Stimulated activated CD4-positive, alpha-beta T cell treated with anti-CD3 and anti-CD28 coated beads, Interleukin-2, amount 100 ng/mL, for 48 hours (primary cell): ENCODE measurements at places on chromosomes 3 and 15.

GRCh38 chr15:44726568-44727484 is 9.5 kb upstream of the TRIM69 start:
- DNase-seq = no peak

- DNase-seq = no peak
These were observed 14.5 kb downstream of the NR1I2 start for GRCh38 chr3:119796368-119796767.

DNA sequence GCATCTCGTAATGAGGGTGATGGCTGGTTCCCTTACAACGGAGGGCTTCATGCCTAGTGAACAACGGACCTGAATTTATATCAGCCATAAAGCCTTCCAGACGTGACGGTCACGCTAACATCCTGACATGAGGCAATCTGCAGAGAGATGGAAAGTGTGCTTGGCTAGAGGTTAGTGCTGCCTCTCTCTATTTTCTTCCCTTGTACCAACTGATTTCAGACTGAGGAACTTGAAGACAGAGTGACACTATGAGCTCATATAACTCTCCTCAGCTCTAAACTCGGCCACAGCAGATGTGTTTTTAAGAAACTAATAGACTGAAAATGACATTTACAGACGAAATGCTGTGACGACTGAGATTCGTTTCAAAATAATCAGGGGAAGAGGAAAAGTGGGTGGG is 122.4 kb downstream of the XXYLT1 start:
- DNase-seq = no peak

GRCh38 chr3:9301798-9302197 is 52.4 kb upstream of the SRGAP3 start:
- DNase-seq = no peak

GRCh38 chr15:75714195-75714594 is 1.5 kb upstream of the CSPG4 start:
- DNase-seq = no peak

GRCh38 chr3:158403013-158403412 is 168.0 kb upstream of the MLF1 start:
- DNase-seq = no peak

- no peak for DNase-seq
These were observed 1249.8 kb downstream of the NSUN3 start for GRCh38 chr3:95312650-95313049.

DNA sequence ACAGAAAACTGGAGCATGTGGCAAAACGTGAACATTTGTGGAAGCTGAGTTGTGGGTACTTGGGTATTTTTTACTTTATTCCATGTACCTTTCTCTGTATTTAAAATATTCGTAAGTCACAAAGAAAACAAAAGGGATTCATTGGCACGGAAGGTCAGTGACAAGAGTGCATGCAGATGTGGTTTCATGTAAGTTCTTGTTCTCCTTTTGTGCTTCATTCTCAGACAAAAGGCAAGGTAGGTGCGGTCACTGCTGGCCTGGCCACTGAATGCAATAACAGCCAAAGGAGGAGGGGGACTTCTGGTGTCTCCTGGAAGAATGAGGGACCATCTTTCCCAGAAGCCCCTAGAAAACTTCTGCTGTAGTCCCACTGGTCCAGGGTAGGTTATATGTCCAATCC is 200.0 kb upstream of the TOPAZ1 start:
- DNase-seq = no peak

- no peak for DNase-seq
These were observed 66.1 kb downstream of the TPRA1 start for GRCh38 chr3:127524296-127524896.

GRCh38 chr3:114958930-114959329 is 188.2 kb downstream of the ZBTB20 start:
- no peak for DNase-seq

DNA sequence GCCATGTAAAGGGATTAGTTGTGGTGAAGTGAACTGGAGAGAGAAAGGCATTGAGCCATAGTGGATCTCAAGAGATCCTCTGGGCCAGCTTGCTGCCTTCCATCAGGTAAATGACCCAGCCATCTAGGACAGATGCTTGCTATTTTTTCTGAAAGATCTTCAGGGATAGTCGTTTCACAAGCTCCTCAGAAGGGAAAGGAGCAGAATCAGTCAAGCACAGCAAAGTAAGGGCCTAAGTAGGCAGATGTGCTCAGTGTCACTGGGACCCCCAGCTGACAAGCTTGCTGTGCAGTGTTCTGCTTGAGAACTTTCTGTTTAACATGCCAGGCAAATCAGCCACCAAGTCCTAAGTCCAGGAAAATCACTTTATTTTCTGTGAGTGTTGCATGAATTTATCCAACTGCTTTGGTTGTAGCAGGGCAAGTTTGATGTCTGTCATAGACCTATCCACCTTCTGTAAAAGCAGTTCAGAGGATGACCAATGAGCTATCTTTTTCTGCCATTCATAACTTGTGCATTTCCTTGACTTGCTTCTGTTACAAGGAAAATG is 319.8 kb downstream of the IL5RA start:
- no peak for DNase-seq

GRCh38 chr3:17469954-17470353 is 272.5 kb downstream of the TBC1D5 start:
- no peak for DNase-seq

- no peak for DNase-seq
These were observed 815.1 kb downstream of the VGLL3 start for GRCh38 chr3:86175593-86176444.

DNA sequence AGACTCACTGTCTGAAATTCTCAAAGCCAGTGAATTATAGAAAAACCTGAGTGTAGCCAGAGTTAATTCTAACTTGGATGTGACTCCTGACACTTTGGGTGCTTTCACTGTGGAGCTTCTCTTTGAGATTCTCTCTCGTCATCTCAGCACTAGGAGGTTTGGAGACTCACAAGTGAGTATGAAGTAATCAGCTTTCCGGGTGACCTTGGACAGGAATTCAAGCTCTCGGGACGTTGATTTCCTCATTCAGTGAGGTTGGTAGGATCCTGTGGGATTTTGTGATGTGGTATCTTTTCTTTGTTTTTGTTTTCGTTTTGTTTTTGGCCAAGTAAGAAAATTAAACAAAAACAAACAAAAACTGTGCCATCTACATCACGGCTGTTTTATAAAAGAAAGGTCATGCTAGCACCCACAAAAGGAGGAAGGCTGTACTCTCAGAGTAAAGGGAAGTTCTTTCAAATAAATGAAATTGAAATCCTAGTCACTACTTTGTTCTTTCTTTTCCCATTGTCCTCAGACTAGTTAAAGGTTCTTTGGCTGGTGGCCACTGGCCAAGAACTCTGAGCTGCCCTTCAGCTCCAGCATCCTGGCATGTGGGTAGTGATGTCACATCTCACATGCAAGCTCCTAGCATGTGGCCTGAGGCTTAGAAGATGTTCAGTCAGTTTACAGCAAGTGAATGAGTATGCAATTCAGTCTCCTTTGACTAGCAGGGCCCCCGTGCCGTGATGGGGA is 263.3 kb upstream of the TPM1 start:
- DNase-seq = no peak

GRCh38 chr3:139655909-139656595 is 21.7 kb downstream of the NMNAT3 start:
- no peak for DNase-seq

DNA sequence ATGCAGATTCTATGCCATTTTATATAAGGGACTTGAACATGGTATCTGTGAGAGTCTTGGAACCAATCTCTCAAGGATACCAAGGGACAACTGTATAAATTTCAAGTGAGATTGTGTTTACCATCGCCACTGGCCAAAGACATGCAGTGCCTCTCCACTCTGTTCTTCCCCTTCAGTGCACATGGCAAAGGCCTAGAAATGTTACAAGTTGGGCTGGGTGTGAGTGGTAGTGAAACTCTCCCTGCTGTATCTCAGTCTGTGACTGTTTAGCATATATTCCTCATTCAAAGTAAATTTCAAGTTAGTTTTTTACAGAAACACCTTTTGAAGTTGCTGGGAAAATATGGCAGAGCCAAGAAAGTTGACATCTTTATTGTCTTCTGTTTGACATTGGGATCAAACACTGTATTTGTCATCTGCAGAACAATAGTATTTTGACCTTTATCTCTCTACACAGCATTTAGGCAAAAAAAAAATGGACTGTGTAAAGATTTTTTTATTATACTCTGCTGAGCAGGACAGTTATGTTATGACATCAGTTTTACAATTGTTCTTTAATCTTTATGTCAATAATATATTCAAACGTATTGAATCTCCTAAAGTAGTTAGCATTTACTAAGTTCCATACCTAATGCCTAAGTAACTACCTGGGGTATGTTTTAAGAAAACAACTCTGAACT is 101.4 kb downstream of the CCNL1 start:
- DNase-seq = no peak

DNA sequence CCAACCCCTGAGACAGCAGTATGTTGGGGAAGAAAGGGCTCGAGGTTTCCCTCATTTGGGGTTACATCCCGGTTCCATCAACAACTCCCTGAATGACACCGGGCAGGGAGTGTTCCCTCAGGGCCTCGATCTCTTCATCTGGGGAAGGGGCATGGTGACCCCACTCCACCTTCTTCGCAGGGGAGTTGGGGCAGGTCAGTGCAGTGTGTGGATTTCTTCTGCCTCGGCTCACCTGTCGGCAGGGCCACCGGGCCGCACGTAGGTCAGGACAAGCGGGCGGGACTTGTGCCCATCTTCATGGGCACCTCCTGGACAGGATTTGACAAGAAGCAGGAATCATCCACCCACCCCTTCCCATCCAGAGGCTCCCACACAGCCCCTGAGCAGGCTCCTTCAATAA is 17.4 kb downstream of the GRIP2 start:
- no peak for DNase-seq

GRCh38 chr15:69482686-69483256 is 30.2 kb downstream of the RPLP1 start:
- DNase-seq = no peak

DNA sequence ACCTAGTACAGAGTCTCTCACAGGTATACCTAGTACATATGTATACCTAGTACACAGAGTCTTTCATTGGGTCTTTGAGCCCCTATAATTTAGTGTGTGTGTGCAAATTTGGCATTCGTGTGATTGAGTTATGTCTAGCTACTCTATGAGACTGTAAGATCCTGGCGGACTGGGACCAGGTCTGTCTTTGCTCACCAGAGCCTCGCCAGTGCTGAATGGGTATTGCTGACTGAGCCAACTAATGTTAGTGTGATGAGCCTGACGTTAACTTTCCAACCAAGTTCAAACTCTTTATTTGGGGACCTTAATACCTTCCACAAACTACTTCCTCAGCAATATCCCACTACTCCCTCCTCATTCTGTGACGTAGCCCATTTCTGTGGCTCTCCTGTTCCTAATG is 35.6 kb downstream of the SETMAR start:
- DNase-seq = no peak

DNA sequence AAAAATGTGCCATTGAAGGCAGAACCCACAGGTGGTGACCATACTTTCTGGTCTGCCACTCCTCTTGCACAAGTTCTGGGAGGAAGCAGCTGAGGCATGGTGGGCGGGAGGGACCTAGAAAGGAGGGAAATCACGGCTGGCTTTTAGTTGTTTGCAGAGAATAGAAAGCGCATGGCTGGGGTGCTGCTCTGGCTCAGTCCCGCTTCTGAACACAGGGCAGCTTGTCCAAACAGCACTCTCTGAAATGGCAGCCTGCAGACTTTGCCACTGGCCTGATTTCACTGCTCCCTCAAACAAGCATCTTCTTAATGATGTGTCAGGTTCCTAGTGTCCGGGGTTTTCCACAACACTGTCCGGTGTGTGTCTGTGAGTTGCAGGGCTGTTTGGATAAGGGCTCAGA is 76.7 kb downstream of the AAGAB start:
- DNase-seq = no peak

GRCh38 chr15:39828374-39828931 is 45.8 kb upstream of the FSIP1 start:
- no peak for DNase-seq

- DNase-seq = no peak
These were observed 3.3 kb upstream of the ADAMTS9 start for GRCh38 chr3:64691051-64691450.

DNA sequence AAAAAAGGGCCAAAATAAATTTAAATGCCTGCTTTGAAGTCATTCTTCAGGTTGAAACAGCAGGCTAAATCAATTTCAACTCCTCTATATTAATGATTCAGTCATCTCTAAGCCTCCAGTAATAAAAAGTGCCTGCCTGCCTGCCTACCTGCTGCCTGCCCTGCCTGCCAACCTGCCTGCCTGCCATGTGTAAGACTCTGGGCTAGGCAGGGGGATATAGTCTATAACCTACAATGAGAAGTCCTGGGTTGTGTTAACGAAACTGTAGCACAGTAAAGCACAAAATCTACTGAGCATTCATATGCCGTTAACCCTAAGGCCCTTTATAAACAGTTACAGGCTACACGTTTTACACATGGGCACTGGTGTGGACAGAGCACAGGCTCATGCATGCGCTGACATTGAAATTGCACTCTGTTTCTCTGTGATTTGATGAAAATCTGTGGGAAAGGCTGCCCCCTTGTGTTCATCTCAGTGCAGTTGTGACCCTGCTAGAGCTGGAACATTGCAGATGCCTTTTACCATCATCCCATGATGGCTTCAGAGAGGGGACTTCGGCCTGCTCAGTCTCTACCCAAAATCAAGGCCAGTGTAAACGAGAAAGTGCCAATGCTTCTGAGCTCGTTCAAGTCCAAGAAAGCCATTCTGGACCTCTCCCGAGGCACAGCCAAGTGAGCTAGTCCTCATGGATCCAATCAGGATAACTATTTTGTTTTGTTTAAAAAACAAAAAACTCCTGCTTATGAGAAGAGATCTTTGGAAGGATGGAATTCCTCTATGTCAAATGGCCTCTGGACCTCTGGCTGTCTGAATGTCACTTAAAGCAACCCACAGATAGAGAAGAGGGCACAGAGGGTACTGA is 64.6 kb downstream of the EFL1 start:
- DNase-seq = peak; percentile 51

DNA sequence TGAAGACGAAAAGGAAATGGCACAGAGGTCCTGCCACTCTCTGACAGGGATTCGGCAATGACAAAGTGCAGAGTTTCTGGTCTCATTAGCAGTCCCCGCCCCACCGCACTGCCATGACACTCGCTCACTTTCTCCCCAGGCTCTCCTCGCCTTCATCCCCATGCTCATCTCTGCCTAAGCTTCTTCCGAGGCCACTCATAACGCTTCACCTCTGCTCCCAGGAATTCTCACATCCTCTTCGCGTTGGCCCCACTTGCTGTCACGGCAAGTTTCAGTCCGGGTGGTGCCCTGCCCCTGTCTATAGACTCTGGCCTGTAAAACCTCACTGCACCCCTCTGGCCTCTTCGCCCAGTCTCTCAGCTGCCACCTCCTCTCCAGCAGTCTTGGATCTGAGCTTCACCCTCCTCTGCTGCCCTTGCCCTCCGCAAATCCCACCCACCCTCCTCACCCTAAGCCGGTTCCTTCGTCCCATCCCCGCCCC is 654 bp downstream of the RUBCN start:
- peak; percentile 41 for DNase-seq

DNA sequence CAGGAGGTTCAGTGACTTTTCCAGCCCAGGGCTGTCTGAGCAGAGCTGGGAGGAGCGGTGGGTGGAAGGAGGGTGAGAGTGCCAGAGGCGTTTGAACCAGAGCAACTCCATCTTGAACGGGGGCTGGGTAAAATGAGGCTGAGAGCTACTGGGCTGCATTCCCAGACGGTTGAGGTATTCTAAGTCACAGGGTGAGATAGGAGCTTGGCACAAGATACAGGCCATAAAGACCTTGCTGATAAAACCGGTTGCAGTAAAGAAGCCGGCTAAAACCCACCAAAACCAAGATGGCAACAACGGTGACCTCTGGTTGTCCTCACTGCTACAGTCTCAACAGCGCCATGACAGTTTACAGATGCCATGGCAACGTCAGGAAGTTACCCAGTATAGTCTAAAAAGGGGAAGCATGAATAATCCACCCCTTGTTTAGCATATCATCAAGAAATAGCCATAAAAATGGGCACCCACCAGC is 60.2 kb downstream of the ABTB1 start:
- no peak for DNase-seq

- no peak for DNase-seq
These were observed 706.9 kb downstream of the TBL1XR1 start for GRCh38 chr3:176490357-176490756.
